Kidney epithelial cell (primary cell): ENCODE measurements at places on chromosomes 13 and 19.

GRCh38 chr13:113046128-113046882 lies 59.3 kb upstream of the F7 start:
- DNase-seq = no peak

DNA sequence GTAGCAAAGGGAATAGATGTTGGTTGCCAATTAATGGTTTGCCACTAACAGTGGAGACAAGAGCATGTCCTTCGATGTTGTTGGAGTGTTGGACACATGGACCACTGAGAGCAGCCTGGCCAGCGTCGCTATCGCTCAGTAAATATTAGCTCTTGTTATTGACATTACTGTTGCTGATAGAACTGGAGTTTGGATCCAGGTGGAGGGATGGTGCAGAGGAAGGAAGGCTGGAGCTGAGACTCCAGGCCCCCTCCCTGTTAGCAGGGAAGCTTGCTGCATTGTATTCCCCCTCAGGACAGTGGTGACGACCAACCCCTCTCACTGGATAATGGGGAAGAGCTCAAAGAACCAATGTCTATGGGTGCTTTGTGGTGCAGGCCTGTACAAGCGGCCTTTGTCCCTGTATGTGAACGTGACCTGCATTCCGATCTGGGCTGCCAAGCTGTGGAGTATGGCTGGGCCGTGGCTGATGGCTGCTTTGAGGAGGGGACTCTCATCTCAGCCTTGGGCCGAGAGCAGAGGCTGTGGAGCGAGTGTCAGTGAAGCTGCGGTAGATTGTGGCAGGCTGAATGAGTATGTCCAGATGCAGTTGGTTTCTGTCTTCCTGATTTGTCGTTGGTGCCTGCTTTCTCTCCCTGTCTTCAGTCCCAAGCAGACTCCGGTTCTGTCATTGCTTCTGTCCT lies 7.0 kb downstream of the CLASRP start:
- DNase-seq = no peak

GRCh38 chr19:17889609-17890214 lies 18.0 kb downstream of the SLC5A5 start:
- DNase-seq = peak; percentile 2

GRCh38 chr19:313169-313987 lies 22.2 kb upstream of the PLPP2 start:
- DNase-seq = no peak

- DNase-seq = no peak
These were observed 961.9 kb downstream of the DIAPH3 start for GRCh38 chr13:59201841-59202240.

- DNase-seq = no peak
These were observed 5.3 kb downstream of the FAM216B start for GRCh38 chr13:42786715-42787114.
